ENCODE measurements at places on chromosomes 5 and 9.

DNA sequence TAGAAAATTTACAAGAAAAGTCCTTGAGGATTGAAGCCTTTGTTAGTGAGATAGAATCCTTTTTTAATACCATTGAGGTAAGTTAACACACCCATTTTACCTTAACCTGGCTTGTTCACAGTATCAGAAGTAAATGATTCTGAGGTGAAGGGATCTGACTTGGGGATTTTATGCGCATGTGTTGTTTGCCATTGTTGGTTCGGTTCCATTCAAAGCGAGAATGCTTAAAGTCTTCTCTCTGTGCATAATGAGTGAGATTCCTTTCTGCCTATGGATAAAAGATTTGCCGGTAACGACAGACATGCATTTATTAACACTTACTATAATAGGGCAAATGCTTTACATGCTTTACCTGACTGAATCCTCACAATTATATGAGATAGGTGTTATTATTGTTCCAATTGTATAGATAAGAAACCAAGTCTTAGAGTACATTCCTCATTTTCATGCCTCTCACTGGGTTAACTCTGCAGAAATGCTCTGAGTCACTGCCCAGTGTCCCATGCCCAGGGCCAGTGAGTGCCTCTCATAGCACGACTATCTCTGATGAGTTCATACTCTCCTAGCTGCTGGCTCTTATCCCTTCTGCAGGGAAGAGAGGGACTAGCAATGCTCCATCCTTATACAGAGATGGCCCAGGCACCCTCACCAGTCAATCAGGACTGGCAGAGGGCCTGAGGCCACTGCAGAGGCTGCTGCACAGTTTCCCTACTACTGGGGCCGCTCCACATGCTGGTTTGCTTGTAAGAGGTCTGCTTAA lies 54.4 kb downstream of the CMYA5 start:
- no peak for DNase-seq

DNA sequence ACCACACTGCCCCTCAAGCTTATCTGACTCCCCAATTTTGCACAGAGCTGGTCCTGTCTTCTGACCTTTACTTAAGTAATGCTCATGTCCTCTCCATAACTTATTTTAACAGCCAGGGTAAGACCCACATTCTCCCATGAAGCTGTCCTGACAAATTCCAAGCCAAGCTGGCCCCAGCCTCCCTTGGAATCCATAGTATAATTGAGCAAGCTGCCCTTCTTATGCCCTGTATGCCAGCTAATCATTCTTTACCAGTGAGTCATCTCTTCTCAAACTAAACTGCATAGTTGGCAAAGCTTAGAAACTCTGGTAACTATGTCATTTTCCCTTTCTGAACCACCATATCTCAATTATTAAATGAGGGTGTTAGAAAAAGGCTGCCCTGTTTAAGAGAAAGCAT lies 92.4 kb downstream of the NFIB start:
- DNase-seq = no peak

- no peak for DNase-seq
These were observed 52.8 kb upstream of the TUT7 start for GRCh38 chr9:86407022-86407421.

GRCh38 chr5:139451878-139452660 lies 10.5 kb downstream of the ECSCR start:
- DNase-seq = no peak

- DNase-seq = no peak
These were observed 37.8 kb upstream of the CARTPT start for GRCh38 chr5:71681296-71681695.

DNA sequence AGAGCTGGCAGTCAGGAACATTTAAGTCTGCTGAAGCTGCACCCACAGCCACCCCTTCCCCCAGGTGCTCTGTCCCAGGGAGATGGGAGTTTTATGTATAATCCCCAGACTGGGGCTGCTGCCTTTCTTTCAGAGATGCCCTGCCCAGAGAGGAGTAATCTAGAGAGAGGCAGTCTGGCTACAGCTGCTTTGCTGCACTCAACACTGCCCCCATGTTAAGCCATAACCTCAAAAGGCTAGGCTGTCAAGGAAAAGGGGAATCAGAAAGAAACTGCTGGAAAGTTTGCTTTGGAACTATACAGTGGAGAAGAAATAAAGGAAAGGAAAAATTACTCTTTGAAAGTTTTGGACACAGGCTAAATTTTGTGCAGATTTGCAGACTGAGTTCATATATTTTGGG lies 127.2 kb downstream of the MACIR start:
- DNase-seq = no peak

GRCh38 chr5:178114325-178115135 lies 1.2 kb downstream of the N4BP3 start:
- peak; percentile 55 for DNase-seq

GRCh38 chr9:97987487-97987886 lies 4.3 kb downstream of the ANP32B start:
- no peak for DNase-seq

DNA sequence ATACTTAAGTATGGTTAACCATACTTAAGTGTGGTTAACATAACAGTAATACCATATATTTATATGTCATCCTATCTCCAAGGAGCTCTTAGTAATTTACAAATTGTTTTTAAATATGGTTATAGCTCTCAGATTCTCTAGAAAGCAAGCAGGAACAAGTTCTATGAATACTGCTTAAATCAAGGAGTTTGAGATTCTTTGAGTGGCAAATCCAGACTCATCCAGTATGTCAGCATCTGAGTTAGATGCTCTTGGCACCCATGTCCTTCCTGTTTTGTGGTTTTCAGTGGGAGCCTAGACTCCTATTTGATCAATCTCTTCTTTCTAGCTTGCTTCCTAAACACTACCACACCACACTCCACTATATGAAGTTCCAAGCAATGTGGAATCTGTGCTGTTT lies 114.7 kb upstream of the GDNF start:
- DNase-seq = no peak

DNA sequence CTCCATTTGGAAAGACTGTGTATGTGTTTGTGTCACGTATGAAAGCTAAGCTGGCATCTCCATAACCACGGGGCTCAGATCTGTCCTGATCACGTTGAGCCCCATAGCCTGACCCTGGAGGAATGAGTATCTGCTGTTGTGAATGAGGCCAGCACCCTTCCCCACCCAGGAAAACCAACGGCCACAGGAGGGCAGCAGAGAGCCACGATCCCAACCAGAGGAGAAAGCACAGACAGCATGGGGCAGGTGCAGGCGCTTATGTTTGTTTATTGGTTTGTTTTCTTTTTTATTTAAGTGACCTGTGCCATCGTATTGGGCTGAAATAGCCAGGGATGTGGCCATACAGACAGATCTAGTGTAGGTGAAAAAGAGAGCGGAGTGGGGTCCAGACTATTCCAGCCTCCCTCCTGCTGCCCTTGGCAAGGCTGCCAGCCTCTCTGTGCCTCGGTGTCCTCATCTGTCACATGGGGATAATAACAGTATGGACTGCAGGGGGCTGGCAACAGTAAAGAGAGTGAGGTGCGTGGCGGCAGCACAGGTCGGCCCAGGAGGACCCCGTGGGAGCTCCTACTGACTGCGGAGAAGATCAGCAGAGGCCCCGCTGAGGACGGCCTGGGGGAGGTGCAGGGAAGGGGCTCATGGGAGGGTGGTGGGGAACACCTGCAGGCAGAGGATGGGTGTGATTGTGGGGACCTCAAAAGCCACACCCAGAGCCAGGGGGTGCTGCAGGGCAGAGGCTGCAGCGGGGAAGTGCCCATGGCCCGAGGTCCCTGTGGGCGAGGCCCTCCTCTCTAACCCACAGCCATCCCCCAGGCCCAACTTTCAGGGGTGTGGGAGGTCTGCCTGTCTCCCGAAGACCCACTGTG lies 12.1 kb downstream of the OR2V2 start:
- DNase-seq = peak; percentile 64

GRCh38 chr5:169544264-169544950 lies 39.2 kb upstream of the SPDL1 start:
- no peak for DNase-seq

GRCh38 chr5:39605588-39606575 lies 181.1 kb upstream of the DAB2 start:
- no peak for DNase-seq

GRCh38 chr5:71483355-71483754 lies 27.9 kb downstream of the BDP1 start:
- DNase-seq = no peak

DNA sequence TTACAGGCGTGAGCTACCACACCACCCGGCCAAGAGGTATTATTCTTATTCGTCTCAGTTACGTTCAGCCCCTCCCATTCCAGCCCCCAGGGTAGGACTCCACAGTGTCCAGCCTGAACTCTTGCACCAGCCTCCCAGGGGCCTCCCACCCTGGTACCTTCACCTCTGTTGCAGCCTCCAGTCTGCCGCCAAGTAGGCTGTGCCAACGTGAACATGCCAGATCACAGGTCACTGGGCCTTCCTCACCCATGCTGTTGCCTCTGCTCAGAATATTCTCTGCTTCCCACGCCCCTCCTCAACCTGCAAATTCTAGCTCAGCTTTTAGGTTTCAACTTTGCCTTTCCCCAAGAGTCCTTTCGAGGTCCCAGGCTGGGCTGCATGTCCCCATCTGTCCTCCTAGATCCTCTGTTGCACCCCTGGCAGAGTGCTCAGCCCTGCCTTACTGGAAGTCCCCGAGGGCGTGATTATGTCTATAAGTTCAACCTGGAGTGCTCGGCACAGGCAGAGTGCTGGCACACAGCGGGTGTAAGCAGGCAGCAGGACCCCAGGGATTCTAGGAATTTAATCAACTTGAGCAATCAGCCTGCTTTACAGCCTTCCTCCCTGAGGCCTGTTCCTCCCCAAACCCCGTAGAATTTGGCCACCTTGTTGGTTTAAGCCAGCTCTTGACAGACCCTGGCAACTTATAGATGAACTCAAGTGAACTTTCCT lies 13.1 kb upstream of the STXBP1 start:
- peak; percentile 21 for DNase-seq

- DNase-seq = no peak
These were observed 3.0 kb upstream of the TSPAN17 start for GRCh38 chr5:176644294-176644693.

DNA sequence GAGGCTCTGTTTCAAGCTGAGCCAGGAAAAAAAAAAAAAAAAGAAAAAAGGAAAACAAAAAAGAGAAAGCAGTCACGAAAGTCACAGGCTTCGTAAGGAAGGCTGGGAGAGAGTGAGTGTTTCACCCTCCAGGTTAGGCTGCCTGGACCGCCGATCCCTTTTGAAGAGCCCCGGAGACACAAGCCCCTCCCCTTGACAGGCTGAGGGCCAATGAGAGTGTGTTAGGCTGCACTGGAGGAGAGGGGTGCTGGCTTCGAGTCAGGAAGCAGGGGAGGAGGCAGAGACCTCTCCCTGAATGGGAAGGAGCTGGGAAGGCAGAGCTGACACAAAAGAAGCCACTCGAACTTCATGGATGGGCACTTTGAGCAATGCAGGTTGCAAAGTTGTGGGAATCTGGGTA lies at the start of gene NMUR2:
TSS of gene NMUR2 (minus strand) at position 135 of the 400 bp plus-strand sequence. CDS start 166 bp downstream, outside the sequence.
- peak; percentile 7 for DNase-seq

- no peak for DNase-seq
These were observed 137.4 kb upstream of the DMAC1 start for GRCh38 chr9:7936996-7937395.

GRCh38 chr9:35102465-35102768 lies 514 bp downstream of the STOML2 start:
- no peak for DNase-seq

- DNase-seq = no peak
These were observed 66.6 kb downstream of the ZNF474 start for GRCh38 chr5:122195802-122196394.

DNA sequence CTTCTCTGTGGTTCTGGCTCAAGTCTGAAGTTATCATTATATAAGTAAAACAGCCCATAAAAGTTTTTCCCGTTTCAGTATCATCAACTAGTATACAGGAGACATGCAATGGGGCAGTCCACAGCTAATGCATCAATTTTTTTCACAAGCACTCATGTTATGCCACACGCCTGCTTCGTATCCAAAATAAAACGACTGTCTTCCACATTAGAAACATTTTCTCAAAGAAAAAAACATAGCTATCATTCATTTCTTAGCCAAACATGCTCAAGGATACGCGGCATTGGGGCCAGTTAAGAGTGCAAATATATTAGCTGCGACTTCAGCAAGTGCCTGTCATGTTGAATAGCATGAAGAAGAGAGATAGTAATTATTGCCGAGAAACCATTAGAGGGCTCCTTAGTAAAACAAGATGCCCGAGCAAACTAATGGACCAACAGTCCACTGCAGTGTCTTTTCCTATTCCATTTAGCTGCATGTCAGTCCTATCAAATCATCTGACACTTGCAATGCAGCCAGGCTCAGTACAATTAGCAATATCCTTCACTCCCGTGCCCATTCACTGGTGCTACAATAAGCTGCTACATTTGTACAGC lies 68.5 kb downstream of the BNC2 start:
- no peak for DNase-seq
